ENCODE measurements at places on chromosomes 12 and 14. TPM values are rescaled to one million over a fixed set of nuclear protein-coding genes. Genes with fewer than 3 reads are reported as not detected.

DNA sequence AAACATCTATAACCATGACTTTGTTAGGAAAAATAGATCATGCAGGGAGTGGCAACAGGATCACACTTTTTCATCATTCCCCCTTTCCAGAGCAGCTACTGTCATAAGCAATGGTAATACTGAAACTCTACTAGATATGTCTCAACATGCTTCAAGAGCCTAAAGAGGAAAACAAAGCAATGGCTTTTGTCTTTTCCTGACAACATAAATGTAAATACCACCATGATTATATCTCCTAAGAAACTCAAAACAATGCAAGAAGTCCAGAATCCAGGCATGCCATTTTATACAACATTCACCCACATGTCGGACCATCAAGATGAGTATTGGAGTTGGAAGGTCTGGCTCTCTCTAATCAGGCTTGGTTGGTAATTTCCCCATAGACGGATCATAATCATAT, 78.7 kb downstream of the KIF21A start:
- DNase-seq = no peak

DNA sequence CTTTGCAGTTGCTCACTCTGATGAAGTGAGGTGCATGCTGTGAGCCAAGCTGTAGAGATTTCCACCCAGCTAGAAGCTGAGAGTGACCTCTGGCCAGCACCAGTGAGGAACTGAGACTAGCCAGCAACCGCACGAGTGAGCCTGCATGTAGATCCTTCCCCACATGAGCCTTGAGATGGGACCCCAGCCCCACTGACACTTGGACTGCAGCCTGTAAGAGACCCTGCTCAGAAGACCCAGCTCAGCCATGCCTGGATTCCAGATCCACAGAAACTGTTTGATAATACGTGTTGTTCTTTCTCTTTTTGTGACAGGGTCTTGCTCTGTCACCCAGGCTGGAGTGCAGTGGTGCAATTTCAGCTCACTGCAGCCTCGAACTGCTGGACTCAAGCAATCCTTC, 229.2 kb downstream of the GLT1D1 start:
- DNase-seq = no peak

The KRT73 gene
- not detected for polyA plus RNA-seq

DNA sequence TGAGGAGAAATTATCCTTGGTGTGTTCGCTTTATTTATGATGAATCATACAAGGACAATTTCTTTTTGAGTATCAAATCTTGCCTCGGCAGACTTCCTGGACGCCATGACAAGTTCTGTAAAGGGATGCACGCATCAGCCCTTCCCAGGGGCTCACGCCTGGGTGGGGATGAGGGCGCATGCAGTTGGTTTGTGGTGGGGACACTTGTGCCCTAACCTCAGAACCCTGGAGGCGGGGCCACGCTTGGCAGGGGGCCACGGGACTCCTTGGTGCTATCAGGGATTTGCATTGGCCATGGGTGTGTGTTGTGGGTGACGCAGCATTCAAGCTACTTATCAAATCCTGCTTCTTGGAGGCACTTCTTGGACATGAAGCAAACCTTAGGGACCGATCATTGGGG, 143.8 kb upstream of the RTL1 start:
- no peak for DNase-seq
